ENCODE measurements at places on chromosomes 1 and 21.
A peak's percentile ranks its signal among the peaks of the same experiment; 100 is the strongest.

DNA sequence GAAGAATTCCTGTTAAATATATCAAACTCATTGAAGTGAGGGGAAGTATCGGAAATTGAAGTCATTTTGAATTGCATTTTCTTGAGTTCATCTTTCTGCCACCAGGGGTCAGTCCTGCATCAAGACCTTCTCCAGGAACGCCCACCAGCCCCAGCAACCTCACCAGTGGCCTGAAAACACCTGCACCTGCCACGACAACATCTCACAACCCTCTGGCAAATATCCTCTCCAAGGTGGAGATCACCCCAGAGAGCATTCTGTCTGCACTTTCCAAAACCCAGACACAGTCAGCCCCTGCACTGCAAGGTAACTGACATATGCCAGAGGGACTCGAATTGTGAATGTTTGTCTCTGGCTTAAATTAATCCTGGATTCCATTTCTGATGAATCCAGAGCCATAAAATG, 22.8 kb upstream of the TARS2 start:
- peak; percentile 77 for DNase-seq

DNA sequence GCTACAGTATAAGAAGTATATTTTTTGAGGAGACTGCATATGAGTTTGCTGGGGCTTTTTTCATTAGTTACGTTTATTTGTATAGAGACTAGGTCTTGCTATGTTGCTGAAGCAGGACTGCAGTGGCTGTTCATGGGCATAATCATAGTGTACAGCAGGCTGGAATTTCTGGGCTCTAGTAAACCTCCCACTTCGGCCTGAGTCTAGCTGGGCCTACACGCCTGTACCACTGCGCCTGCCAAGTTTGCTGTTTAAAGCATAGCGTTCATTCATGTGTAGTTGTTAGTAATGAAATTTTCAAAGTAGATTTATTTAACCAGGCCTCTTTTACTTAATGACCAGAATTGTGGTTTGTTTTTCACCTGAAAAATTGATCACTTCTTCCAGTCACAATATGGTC, 33.8 kb downstream of the HS2ST1 start:
- DNase-seq: no peak

DNA sequence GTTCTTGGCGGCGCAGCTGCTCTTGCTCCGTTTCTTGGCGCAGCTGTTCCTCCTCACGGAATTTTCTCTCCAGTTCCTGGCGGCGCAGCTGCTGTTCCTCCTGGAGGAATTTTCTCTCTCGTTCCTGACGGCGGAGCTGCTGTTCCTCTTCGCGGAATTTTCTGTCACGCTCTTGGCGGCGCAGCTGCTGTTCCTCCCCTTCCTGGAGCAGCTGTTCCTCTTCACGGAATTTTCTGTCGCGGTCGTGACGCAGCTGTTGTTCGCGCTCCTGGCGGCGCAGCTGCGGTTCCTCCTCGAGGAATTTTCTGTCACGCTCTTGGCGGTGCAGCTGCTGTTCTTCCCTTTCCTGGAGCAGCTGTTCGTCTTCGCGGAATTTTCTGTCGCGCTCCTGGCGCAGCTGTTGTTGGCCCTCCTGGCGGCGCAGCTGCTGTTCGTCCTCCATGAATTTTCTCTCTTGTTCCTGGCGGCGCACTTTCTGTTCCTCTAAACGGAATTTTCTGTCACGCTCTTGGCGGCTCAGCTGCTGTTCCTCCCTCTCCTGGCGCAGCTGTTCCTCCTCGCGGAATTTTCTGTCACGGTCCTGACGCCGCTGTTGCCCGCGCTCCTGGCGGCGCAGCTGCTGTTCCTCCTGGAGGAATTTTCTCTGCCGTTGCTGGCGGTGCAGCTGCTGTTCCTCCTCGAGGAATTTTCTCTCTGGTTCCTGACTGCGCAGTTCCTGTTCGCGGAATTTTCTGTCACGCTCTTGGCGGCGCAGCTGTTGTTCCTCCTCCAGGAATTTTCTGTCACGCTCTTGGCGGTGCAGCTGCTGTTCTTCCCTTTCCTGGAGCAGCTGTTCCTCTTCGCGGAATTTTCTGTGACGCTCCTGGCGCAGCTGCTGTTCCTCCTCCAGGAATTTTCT, 7.0 kb downstream of the TCHH start:
- DNase-seq: no peak

GRCh38 chr1:28983509-28984310, 69.3 kb downstream of the EPB41 start:
- no peak for DNase-seq

DNA sequence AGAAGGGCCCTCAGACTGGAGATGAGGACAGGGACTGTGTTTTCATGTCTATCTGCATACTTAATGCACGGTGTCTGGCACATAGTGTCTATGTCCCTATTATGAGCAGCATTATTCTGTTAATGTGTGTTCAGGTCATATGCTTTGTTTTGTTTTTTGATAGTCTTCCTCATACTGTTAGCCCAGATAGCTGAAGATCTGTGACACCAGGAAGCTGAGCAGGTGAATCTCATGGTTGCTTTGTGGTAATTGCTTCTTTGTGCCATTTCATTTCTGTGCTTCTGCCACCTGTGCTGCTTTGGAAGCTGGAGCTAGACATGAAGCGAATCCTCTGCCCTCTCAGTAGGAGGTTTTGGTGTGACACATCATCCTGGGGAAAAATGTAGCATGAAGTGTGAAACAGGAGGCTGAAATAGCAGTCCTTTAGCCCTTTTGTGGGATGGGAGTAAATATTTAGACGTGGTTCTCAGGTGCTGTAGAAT, 15.8 kb downstream of the SMAP2 start:
- peak; percentile 70 for DNase-seq

- no peak for DNase-seq
These were observed 130.6 kb downstream of the PTPN14 start for GRCh38 chr1:214420833-214421232.

DNA sequence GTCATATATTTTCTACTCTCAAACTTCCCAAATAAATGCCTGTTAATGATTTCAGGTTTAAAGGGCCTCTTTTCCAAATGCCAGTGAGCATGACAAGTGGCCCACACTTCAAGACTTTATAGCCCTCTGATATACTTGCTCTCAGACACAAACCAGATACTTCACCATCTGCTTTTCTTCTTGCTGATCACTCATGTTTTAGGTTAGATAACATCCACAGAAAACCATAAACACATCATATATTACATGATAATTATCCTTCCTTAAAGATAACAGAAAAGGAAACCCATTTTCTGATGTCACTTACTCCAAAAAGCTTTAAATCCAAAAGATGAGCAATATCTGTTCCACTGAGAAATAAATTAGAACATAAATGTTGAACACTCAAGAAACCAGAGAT, 723.5 kb downstream of the LTN1 start:
- DNase-seq: no peak

DNA sequence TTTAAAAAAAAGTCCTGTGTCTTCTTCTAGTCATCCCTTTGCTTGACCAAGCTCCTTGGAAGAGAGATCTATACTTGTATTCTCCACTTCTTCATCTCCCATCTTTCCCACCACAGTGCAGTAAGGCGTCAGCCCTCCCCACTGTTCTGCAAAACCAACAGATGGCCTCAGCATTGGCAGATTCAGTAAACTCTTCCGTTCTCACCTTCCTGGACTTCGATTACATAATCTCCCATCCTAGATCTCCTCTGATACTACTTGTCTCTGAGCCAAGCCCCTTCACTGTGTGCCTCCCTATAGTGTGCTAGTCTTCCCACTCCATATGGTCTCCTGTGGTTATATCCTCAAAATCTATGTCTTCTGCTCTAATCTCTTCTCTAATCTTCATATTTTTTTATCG, 1.6 kb upstream of the COLGALT2 start:
- DNase-seq: no peak

DNA sequence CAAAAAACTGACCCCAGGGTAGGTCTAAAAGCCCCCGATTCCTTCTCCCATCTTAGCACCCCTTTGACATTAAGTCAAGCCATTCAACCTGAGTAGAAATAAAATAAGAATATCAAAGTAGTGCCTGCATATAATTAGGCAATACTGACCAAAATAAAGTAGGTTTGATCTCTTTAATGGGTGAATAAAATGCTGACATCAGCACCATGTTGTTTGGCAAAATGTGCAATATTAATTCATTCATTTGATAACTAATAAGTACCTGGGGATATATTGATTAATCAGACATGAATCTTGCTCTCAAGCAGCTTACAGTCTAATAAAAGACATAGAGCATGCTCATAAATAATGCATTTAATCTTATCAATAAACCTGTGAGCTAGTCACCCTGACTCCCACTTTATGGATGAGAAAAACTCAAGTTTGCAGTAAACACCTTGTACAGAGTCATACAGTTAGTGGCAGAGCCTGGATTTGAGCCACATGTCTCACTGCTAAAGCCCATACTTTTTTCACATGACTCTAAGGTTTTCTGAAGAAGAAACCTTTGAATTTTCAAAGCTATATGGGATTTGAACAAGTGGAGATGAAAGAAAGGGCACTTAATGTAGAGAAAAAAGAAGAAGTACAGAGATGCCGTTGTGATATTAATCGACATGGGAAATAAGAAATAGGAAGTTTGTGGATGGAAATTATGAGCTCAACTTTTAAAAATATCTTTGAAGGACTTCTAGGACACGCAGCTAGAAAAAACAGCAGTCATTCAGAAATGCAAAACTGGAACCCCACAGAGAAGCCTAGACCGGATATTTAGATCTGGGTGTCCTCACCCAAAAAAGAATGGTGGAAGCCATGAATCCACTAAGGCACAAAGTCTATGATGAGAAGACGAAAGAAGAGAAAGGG, 183.9 kb downstream of the TOMM20 start:
- no peak for DNase-seq

- no peak for DNase-seq
These were observed 200.4 kb upstream of the ADGRL2 start for GRCh38 chr1:81600363-81600762.

DNA sequence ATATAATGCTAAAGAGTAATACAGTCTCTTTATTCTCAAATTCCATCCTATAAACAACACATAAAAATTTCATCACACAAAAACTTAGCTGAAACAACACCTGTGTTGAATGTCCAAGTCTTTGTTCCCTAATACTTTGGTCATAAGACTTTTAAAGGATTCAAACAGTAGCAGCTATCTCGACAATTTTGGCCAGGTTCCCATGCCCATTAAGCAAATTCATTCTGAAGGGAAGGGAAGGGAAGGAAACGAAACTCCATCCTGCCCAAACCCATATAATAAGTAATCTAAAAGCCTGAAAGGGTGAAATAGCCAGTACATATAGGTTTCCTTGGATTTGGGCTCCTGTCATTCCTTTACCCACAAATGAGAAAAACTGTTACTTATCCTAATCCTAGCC, 7.5 kb downstream of the IVNS1ABP start:
- no peak for DNase-seq

- DNase-seq: no peak
These were observed 6.9 kb upstream of the ATP1B1 start for GRCh38 chr1:169099561-169099960.

Measured in NCI-H146 (cell line).